ENCODE measurements at places on chromosomes 6 and 20. TPM values are rescaled to one million over a fixed set of nuclear protein-coding genes. Genes with fewer than 3 reads are reported as not detected.
A peak's percentile ranks its signal among the peaks of the same experiment; 100 is the strongest.

The ZNF391 gene
- 16.5 TPM for total RNA-seq

DNA sequence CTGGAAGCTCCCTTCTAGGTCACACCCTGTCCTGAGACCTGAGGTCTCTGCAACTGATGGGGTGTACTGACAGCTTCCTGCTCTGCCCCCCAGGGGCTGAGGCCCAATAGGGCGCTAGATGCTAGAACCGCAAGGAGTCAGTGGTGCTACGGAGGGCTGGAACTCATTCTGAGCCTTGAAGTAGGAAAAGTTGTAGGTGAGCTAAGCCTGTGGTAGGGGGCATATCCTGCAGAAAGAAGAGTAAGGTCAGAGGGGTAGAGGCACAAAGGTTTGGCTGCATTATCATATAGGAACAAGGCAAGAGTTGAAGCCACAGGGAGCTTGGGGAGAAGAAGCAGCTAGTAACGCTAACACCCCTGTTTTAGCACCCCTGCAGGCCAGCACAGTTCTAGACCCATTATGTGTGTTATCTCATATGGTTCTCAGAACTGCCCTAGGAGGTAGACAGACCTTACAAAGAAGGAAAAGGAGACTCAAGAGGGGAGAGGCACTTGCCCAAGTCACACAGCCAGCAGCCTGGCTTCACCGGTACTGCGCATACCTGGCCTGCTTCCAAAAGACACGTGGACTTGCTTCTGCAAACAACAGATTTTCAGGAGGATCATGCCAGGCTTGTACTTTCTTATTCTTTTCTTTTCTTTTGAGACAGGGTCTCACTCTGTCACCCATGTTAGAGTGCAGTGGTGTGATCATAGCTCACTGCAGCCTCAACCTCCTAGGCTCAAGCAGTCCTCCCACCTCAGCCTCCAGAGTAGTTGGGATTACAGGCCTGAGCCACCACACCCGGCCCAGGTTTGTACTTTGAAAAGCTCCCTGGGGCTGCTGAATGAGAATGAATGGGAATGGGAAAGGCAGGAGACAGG, 156.1 kb downstream of the MRPL14 start:
- H3K4me3 ChIP-seq, result no peak overlapping the region
- H3K36me3 ChIP-seq, result no peaks in the 10 kb centered on the region
- no peak overlapping the region for H3K27ac ChIP-seq
- H3K4me1 ChIP-seq, result peaks cover 8% of the 10 kb centered on the region
- DNase-seq, result no peak
- no peaks in the 10 kb centered on the region for H3K27me3 ChIP-seq

DNA sequence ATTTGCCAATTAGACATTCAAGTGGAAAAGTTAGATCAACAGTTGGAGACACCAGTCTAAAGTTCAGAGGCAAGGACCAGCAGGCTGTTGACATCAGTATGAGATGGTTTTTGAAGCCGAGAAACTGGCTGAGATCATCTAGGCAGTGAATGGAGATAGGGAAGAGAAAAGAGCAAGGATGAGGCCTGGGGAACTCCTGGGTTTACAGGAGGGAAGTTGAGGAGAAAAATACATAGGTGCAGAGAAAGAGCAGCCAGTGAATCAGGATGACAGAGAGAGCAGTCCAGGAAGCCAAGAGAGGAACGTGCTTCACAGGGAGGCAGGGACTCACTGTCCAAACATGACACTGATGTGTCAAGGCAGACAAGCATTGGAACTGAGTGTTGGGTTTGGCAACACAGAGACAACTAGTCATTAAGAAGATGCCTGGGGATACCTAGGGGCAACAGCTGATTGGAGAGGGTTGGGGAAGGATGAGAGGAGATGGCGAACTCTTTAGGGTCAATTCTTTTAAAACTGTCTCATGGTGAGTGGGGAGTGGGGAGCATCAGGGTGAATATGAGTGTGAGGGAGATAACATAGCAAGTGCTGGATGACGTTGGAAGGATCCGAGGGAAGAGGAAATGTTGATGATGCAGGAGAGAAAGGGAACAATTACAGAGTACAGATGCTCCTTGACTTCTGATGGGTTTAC, 13.2 kb upstream of the SALL4 start:
- no peak for DNase-seq
- peaks cover 32% of the 10 kb centered on the region for H3K4me1 ChIP-seq
- H3K27ac ChIP-seq, result no peak overlapping the region
- H3K36me3 ChIP-seq, result no peaks in the 10 kb centered on the region
- H3K4me3 ChIP-seq, result no peak overlapping the region

GRCh38 chr20:15654208-15654649, 919.0 kb downstream of the KIF16B start:
- H3K27ac ChIP-seq, result no peak overlapping the region
- H3K4me3 ChIP-seq, result no peak overlapping the region
- H3K27me3 ChIP-seq, result no peaks in the 10 kb centered on the region
- DNase-seq, result peak; percentile 74
- no peaks in the 10 kb centered on the region for H3K36me3 ChIP-seq

The DAAM2 gene
- 2.1 TPM for total RNA-seq

DNA sequence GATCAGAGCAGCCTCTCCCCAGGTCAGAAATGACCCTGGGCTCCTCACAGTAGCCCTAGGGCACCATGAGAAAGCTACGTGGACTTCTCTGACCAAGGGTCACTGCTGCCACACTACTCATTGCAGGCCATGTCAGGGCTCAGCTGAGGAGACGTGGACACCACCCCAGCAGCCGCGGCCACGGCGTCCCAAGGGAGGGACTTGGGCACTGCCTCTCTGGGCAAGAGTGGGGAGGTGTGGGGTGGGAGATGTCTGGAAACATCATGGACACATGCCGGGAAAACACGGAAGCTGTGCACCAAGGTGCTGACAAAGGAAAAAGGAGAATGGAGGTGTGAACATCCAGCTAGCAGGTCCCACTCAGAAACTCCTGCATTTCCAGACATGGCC, 9.0 kb downstream of the GMEB2 start:
- H3K27ac ChIP-seq, result no peak overlapping the region
- DNase-seq, result no peak
- H3K36me3 ChIP-seq, result no peaks in the 10 kb centered on the region
- H3K4me1 ChIP-seq, result peaks cover 3% of the 10 kb centered on the region

DNA sequence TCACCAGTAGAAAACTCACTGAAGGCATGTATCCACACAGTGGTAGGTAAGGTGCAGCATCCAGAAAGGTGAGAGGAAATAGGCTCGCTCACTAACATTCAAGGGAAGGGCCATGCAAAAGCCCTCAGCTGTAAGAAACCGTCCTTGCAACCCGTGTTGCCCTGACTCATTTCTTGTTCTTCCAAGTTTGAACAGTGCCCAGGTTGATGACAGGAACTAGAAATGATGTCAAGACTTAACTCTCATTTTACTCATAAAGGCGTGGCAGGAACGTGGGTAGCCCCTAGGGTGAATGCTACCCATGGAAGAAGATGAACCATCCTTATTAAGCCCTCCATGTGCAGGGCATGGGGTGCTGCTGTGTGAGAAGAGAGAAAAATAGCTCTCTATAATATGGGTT, 187.6 kb downstream of the CD83 start:
- peaks cover 14% of the 10 kb centered on the region for H3K27me3 ChIP-seq
- no peaks in the 10 kb centered on the region for H3K36me3 ChIP-seq
- no peak overlapping the region for H3K27ac ChIP-seq
- DNase-seq, result no peak
- H3K4me1 ChIP-seq, result no peaks in the 10 kb centered on the region
- no peak overlapping the region for H3K4me3 ChIP-seq
